ENCODE measurements at places on chromosomes 3 and 15.

- no peak overlapping the region for H3K4me3 ChIP-seq
- no peak for DNase-seq
- no peaks in the 10 kb centered on the region for H3K4me1 ChIP-seq
- no peaks in the 10 kb centered on the region for H3K27me3 ChIP-seq
- H3K36me3 ChIP-seq = no peaks in the 10 kb centered on the region
- no peak overlapping the region for H3K27ac ChIP-seq
Measured at GRCh38 chr15:82873000-82873680, 63.7 kb downstream of the WHAMM start.

GRCh38 chr15:78715434-78715833 lies 74.4 kb upstream of the CHRNB4 start:
- H3K4me1 ChIP-seq = peaks cover 2% of the 10 kb centered on the region
- H3K36me3 ChIP-seq = no peaks in the 10 kb centered on the region
- DNase-seq = no peak
- peaks cover 17% of the 10 kb centered on the region for H3K27me3 ChIP-seq
- H3K27ac ChIP-seq = no peak overlapping the region
- no peak overlapping the region for H3K4me3 ChIP-seq

GRCh38 chr3:10716964-10717363 lies 99.1 kb upstream of the SLC6A11 start:
- no peak overlapping the region for H3K27ac ChIP-seq
- H3K4me3 ChIP-seq = no peak overlapping the region

DNA sequence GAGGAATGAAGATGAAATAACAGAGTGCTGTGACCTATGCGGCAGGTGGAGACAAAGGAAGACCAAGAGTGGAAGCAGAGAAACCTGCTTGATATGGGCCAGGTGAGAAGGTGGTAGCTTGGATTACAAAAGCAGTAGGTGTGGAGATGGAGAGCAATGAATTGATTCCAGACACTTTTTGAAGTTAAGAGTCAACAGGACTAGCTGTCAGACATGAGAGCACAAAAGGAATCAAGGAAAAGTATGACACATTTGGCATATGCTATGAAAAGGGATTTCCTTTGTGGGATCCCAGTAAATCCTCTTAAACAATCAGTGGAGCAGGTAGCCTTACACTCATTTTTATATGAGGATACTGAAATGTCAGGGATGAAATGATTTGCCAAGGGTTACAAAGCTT lies 160.5 kb downstream of the GREM1 start:
- no peak for DNase-seq
- H3K27ac ChIP-seq = no peak overlapping the region
- H3K27me3 ChIP-seq = no peaks in the 10 kb centered on the region
- H3K4me1 ChIP-seq = no peaks in the 10 kb centered on the region

DNA sequence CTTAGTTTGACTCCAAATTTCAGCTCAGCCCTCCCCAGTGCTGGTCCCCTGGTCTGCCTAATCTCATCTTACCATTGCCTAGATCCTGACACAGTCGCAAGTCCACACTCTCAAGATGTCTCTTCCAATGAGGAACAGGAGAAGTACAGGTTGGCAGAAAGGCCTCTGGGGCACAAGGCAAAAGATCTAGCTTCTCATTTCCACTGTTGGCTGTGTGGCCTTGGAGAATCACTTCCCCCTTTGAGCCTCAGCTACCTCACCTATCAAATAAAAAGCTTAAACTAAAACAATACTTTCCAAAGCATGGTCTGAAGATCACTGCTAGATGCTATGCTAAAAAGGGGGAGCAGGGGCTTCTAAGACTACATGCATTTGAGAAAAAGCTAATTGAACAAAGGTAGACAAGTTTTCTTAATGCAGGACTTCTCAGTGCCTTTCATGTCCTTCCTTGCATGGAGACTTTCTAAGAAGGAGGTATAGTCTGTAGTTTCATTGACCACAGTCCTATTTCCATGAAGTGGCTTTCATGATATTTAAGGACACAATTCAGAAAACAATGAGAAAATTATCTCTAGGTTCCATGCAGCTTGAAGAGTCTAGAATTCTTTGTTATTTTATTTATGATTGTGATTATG lies 118.0 kb upstream of the RAD18 start:
- no peak overlapping the region for H3K27ac ChIP-seq
- H3K36me3 ChIP-seq = no peaks in the 10 kb centered on the region
- H3K4me1 ChIP-seq = peaks cover 7% of the 10 kb centered on the region
- no peaks in the 10 kb centered on the region for H3K27me3 ChIP-seq

GRCh38 chr15:23645371-23646164 lies 2.1 kb downstream of the MAGEL2 start:
- no peak overlapping the region for H3K27ac ChIP-seq
- DNase-seq = no peak
- H3K36me3 ChIP-seq = no peaks in the 10 kb centered on the region
- no peak overlapping the region for H3K4me3 ChIP-seq

- DNase-seq = no peak
- peaks cover 57% of the 10 kb centered on the region for H3K27me3 ChIP-seq
- no peaks in the 10 kb centered on the region for H3K4me1 ChIP-seq
Measured at GRCh38 chr3:147423798-147424580, 14.8 kb downstream of the ZIC1 start.

DNA sequence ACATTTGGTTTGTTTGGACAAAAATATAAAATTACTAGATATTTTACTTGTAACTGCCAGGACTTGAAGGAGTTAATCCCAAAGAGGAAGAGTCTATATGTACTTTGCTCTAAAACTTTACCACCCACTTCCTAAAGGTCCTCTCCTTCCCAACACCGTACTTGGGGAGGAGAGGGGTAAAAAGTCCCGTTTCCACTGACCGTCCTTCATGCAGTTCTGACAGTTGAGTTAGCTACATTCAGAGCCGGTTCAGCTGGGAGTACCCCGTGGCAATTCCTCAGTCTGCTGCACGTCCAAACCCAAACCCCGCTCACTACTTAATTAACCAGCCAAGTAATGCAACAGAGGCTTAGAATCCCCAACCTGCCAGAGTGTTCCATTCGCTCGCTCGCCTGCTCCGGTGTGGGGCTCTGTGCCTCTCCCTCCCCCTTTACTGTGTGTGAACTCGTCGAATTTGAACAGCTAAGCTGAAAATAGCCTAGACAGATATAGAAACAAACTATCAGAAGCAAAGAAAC lies 519.7 kb downstream of the FOXP1 start:
- peaks cover 68% of the 10 kb centered on the region for H3K4me1 ChIP-seq
- DNase-seq = peak; percentile 69
- H3K27me3 ChIP-seq = no peaks in the 10 kb centered on the region
- H3K4me3 ChIP-seq = no peak overlapping the region

DNA sequence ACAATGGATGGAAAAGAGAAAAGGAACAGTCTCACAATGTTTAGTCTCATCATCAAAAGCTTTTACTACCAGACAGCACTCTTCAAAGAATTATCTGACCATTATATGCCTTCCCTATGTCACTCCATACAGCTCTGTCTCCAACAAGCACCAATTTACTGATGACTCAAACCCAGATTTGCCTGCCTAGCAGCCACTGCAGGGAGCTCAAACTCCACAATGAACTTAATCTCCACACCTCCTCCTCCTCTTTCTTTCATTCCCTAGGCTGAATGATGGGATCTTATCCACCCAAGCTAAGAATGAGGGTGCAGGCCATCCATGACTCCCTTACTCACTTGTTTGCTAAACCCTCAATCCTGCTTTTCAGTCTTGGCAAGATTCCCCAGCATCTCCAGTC lies 45.5 kb downstream of the NBEAL2 start:
- H3K36me3 ChIP-seq = peaks cover 22% of the 10 kb centered on the region
- H3K27ac ChIP-seq = peak overlapping the region; percentile 6
- H3K4me3 ChIP-seq = no peak overlapping the region
- peaks cover 49% of the 10 kb centered on the region for H3K4me1 ChIP-seq
- H3K27me3 ChIP-seq = no peaks in the 10 kb centered on the region

- peaks cover 17% of the 10 kb centered on the region for H3K4me1 ChIP-seq
- no peak overlapping the region for H3K27ac ChIP-seq
- no peak overlapping the region for H3K4me3 ChIP-seq
- peaks cover 9% of the 10 kb centered on the region for H3K36me3 ChIP-seq
Measured at GRCh38 chr15:75570126-75570845, 8.8 kb downstream of the PTPN9 start.

GRCh38 chr3:180959691-180960090 lies 29.8 kb downstream of the DNAJC19 start:
- H3K4me3 ChIP-seq = no peak overlapping the region
- H3K36me3 ChIP-seq = peaks cover 65% of the 10 kb centered on the region

- no peak overlapping the region for H3K4me3 ChIP-seq
- DNase-seq = no peak
- H3K27me3 ChIP-seq = peaks cover 2% of the 10 kb centered on the region
- H3K4me1 ChIP-seq = no peaks in the 10 kb centered on the region
Measured at GRCh38 chr3:139715166-139715565, 37.4 kb upstream of the NMNAT3 start.

DNA sequence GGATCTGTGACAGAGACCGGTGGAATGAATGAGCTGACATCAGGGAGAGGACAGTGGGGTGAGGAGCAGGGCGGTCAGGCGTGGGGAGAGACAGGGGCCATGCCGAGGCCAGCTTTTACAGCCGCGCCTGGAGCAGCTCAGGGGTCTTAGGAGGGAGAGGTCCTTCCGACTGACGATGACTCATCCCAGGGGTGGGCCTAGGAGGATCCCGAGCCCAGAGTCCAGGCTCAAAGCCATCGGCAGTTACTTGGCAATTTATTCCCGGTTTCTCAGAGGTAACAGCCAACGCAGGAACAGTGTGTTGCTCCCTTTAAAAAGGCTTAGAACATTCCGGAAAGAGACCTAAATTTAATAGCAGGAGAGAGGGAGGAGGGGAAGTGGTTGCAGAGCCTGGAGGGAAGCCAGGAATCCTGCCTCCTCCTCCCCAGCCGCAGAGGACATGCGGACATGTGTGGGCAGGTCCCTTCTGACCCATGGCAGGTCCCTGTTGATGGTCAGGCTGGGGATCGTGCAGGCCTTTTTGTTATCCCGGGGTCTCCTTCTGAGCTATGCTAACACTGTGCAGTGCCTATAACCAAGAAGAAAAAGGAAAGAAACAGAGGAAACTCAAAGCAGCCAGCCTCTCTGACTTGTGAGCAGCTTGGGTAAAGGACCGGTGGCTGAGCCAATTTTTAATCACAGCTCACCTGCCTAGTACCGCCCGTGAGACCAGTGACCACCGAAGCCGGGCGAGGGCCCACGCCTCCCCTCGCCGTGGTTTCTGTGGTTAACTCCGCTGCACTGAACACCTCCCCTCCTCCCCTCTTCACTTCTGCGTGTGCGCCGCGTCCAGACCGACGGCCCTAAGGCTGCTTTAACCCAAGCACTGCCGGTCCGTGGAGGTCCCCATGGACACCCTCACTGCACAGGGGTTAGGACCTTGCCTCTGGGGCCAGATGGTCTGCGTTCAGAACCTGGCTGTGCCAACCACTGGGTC lies 392.4 kb upstream of the PROK2 start:
- H3K27me3 ChIP-seq = peaks cover 76% of the 10 kb centered on the region
- peaks cover 21% of the 10 kb centered on the region for H3K4me1 ChIP-seq
- H3K4me3 ChIP-seq = peak overlapping the region; percentile 24
- DNase-seq = no peak
- H3K27ac ChIP-seq = no peak overlapping the region

DNA sequence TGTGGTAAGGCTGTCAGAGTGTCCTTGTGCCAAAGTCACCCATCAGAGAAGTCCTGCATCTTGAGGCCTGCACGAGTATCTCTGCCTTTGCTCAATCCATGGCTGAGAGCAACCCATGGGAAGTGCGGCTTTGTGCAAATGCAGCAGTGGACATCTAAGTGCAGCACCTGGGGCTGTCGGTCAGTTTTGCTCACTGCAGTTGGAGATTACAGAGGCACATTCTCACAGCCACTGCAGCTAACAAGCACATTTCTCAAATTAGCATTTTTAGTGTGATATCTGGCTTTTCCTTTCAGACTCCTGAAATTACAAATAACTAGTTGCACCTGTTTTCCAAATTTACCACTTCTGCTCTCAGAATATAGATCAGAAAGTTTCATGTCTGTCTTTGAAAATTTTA lies 81.5 kb upstream of the DAZL start:
- DNase-seq = no peak
- H3K4me3 ChIP-seq = no peak overlapping the region
- no peaks in the 10 kb centered on the region for H3K4me1 ChIP-seq
- H3K27me3 ChIP-seq = no peaks in the 10 kb centered on the region
- H3K27ac ChIP-seq = no peak overlapping the region

GRCh38 chr15:26882112-26882511 lies 15.2 kb downstream of the GABRA5 start:
- H3K4me1 ChIP-seq = no peaks in the 10 kb centered on the region
- no peak for DNase-seq
- no peak overlapping the region for H3K27ac ChIP-seq

DNA sequence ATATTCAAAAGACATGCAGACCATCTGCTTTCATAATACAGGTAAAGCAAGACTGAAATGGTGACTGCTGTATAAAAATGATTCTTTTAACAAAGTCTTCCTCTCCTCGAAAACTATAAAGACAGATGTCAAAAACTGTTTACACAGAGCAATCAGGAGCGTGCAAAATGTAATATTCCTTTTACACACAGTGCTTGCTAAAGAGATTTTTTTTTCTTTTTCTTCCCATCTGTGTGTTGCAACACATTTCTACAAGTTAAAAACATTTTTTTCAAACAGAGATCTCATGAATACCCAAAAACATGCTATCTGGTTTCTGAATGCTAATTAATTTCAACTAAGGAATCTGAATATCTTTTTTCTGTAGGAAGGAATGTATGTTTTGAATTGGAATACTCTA lies 22.1 kb downstream of the SATB1 start:
- no peaks in the 10 kb centered on the region for H3K27me3 ChIP-seq
- peaks cover 98% of the 10 kb centered on the region for H3K4me1 ChIP-seq
- peak overlapping the region; percentile 42 for H3K4me3 ChIP-seq
- H3K36me3 ChIP-seq = peaks cover 91% of the 10 kb centered on the region
- no peak for DNase-seq

DNA sequence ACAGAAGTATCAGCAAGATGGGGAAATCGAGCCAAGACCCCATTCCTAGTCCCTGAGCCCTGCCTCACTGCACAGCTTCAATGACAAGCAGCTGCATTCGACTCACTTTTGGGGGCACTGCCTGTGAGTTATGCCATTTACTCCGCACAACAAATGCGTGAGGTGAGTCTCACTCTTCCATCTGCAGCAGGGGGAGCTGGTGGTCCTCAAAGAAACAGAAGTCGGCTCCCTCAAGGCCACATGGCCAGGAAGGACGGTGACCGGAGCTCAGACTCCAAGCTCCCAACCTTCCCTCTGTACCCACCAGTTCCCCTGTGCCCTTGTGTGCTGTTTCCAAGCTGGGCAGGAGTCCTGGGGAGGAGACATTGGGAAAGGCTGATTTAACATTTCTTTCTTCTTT lies 127.7 kb upstream of the IQSEC1 start:
- H3K4me1 ChIP-seq = peaks cover 6% of the 10 kb centered on the region
- no peak overlapping the region for H3K27ac ChIP-seq
- H3K27me3 ChIP-seq = peaks cover 36% of the 10 kb centered on the region
- no peaks in the 10 kb centered on the region for H3K36me3 ChIP-seq
- no peak for DNase-seq

GRCh38 chr15:57824186-57824585 lies 117.7 kb downstream of the POLR2M start:
- peaks cover 6% of the 10 kb centered on the region for H3K27me3 ChIP-seq
- H3K27ac ChIP-seq = no peak overlapping the region
- DNase-seq = no peak
- H3K4me1 ChIP-seq = no peaks in the 10 kb centered on the region
- H3K36me3 ChIP-seq = no peaks in the 10 kb centered on the region
